ENCODE measurements at places on chromosomes 4 and X.

- no peak for DNase-seq
Measured at GRCh38 chrX:154294791-154295574, at the start of gene TEX28. Gene TEX28 (minus strand): TSS chrX:154295124. CDS start chrX:154292117, 3,007 bp downstream.

DNA sequence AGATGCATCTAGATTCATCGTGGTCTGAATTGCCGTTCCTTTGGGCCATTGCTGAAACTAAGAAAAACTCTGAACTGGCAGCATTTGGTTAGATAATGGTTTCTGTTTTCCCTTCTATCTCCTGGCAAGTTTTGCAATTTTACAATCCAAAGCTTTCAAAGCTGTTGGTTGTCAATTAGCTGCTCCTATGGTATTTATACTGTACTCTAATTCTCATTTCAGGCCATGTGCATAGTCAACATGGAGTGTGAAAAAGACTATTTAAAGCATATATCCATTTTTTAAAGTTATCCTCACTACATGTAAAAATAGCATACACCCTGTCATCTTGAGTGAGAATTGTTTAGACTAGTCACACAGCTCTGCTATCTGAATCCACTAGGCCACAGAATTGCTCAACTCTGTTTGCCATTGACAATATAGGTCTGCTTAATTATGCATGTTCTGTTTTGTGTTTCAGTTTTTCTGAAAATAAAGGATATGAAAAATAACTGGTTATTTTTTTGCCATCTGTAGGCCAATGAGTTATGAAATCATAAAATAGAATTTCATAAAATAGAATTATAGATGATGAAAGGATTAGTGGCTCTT, 27.7 kb upstream of the TEC start:
- no peak for DNase-seq

DNA sequence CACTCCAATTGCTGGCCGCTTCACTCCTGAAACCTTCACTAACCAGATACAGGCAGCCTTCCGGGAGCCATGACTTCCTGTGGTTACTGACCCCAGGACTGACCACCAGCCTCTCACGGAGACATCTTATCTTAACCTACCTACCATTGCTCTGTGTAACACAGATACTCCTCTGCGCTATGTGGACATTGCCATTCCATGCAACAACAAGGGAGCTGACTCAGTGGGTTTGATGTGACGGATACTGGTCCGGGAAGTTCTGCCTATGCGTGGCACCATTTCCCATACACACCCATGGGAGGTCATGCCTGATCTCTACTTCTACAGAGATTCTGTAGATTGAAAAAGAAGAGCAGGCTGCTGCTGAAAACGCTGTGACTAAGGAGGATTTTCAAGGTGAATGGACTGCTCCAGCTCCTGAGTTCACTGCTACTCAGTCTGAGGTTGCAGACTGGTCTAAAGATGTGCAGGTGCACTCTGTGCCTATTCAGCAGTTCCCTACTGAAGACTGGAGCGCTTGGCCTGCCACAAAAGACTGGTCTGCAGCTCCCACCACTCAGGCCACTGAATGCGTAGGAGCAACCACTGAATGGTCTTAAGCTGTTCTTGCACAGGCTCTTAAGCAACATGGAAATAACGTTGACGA, 35.8 kb upstream of the PRDM8 start:
- DNase-seq, result no peak

- DNase-seq, result no peak
Measured at GRCh38 chrX:50852524-50852923, 38.5 kb upstream of the SHROOM4 start.

- no peak for DNase-seq
Measured at GRCh38 chr4:75498041-75498440, 16.2 kb downstream of the RCHY1 start.

Measured in GM12891 (cell line).